ENCODE measurements at places on chromosomes 3 and 15. TPM values are rescaled to one million over a fixed set of nuclear protein-coding genes. Genes with fewer than 3 reads are reported as not detected.

Gene TMCO5A
- not detected for total RNA-seq

Gene ARGFX
- total RNA-seq: not detected

Gene SLC12A1
- 0.13 TPM for total RNA-seq

Gene OR5K2
- total RNA-seq: not detected
